ENCODE measurements at places on chromosomes 3 and 15.

DNA sequence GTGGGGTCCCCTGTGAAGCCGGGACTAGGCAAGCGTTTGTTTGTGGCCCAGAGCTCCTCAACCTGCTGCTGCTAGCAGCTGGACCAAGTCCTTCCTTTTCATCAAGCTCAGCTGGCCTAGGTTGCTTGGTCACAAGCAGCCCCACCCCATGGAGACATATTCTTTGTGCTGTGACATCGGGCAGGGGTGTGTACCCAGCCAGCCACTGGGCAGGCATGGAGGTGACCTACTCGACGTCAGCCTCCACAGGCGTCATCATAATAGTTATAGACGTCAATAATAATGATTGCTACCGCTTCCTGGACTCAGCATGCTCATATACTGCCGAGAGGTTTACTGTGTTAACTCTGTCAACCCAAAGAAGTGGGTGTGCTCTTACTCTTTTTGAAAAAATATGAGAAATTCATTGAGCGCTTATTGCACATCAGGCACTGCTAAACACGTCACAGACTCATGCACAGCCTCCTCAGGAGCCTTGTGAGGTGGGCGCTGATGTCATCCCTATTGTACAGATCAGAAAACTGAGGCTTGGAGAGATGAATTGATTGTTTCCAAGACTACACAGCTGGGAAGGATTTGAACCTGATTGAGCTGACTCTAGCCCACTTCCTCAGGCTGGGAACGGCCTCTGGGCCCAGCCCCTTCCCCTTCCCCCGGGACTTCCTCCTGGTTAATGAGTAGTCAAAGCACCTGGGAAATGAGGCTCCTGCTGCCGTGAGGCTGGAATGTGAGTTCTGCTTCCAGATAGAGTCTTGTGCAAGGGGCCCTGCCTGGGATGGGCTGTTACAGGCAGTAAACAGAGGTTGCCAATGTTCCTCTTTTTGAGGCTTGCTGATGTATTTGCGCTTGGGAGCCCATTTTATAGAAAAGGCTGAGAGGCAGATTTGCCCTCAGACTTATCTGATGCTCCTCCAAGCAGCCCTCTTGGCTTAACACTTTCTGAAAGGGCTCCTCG is 16.2 kb downstream of the SLC6A6 start:
- no peak for DNase-seq

DNA sequence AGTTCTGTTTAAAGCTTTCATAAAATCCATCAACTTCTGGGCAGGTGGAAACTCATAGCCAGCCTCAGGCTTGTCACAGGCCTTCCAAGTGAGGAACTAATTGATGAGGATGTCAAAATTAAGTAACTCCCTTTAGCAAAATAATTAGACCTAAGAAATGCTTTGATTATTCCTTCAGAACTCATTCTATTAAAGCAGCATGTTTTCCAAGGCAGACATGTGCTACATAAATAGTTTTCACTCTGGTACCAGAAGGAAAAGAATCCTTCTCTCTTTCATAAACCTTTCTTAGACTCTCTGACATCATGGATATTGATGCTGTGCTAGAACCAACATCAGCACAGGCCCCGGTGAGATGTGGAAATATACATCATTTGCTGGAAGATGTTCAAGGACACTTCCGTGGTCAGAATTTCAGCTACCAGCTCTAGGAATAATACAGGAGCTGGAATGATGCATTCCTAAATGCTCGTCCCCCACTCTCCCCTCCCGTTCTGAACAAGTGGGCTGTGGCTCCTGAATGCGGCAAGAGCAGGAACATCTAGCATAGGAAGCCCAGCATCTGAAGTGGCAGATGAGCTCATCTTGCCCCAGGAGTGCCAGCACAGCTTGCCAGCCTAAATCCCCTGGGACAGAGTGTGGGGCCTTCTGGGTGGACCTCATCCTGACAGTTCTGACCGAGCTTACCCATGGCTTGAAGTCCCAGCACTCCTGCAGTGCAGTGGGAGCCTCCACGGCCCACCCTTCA is 82.4 kb downstream of the WWTR1 start:
- peak; percentile 85 for DNase-seq

GRCh38 chr3:146466604-146467003 is 2.8 kb downstream of the PLSCR2 start:
- no peak for DNase-seq

DNA sequence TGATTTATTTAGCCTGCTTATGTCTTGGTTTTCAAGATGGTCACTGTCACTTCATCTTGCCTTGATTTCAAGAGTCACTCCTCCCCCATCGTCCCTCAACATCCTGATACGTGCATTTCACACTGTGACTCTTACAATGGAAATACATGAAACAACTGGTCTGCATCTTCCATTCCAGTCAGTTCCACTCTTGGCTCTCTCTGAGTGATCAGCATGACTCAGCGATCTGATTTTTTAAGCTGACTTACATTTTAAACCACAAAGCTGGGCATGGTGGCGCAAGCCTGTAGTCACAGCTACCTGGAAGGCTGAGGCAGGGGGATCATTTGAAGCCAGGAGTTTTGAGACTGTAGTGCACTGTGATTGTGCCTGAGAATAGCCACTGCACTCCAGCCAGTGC is 271.2 kb upstream of the ROPN1 start:
- DNase-seq: peak; percentile 67

DNA sequence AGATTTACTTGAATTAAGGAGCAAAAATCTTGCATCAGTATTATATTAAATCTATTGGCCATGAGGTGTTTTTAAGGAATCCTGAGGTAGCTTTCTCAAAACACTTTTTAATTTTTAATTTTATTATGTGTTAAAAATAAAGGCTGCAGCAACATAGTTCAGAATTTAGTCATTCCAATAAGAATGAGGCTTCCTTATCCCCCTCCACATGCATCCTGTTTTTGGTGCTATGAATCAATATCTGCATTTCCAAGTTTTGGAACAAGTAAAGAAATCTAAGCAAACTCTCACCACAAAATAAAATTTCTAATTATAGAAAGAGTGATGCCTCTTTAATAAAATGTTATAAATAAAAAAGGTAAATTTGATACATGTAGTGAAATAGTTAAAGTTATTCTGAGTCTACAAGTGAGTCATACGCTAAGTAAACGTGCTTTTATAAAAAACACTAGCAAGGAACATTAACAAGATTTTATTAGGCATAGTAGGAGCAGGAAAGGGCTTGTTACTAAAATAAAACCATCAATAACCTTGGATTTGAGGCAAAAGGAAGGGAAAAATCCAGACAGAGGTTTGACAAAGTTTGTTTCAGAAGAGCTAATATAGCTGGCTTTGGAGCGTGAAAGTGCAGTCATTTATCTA is 1218.0 kb downstream of the NSUN3 start:
- DNase-seq: peak; percentile 13

DNA sequence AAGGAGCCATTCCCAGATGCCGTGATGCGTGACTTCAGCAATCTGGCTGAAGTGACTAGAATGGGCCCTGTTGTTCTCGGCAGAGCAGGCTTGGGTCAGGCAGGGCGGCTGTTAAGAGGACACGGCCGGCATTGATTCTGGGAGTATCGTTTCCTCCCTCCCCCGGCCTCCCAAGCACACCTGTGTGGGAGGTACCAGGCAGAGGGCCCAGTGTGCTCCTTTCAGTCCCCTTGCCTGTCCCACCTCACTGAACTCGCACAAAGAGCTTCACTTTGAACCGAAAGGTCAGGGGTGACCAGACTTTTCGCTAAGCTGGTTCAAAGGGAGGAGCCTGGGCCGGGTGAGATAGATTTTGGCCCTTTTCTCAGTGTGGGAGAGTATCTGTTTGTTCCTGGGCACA is 92.7 kb downstream of the CEMIP start:
- DNase-seq: no peak

DNA sequence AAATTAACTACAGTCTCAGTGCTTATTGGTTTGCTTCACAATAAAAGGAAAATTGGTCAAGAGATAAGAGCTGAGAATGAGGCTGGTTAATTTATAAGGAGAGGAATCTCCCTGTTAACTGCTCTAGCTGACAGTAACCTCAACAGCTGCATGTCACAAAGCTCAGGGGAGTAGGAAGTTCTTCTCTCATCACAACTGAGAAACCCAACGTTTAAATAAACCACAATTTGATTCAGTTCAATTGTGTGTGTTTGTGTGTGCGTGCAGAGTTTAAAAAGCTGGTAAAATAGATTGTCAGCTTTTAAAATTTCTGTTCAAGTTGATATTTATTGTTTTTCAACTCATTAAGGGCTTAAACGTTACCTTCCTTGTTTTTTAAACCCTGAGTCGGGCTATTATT is 3.5 kb upstream of the TGFBR2 start:
- DNase-seq: no peak

DNA sequence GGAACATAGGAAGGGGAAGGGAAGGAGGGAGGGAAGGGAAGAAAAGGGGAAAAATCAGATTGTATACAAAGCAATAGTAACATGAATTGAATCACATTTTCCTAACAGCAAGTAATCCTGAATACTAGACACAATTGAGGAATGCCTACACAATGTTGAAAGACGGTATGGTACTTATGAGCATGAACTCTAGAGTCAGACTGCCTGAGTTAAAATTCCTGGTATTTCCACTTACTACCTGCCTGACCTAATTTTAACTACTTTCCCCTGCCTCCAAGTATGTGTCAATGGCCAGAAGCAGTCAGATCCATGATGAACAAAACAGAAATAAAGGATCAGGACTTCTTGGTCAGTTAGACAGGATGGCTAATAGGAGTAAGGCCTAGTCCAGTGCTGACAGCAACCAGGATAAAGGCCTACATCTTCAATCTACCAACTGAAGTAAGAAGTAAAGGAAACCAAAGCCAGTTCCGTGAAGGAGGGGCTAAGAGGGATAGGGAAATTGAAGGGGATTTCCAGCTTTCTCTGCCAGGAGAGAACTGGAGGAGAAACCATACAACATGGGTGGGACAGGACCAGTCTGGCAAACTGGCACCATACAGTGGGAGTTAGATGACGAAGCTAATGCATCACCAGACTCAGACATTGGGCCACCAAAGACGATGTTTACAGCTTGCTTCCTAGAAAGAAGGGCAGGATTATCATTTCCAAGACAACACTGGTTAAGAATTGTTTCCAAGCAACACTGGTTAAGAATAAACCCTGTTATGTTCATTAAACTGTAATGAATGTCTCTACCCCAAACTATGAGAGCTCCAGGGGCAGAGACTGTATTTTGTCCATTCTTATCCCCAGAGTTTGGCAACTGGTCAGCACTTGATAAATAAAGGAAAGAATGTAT is 151.6 kb upstream of the UBE2E2 start:
- no peak for DNase-seq

GRCh38 chr3:51539291-51539941 is 897 bp downstream of the RAD54L2 start:
- no peak for DNase-seq

DNA sequence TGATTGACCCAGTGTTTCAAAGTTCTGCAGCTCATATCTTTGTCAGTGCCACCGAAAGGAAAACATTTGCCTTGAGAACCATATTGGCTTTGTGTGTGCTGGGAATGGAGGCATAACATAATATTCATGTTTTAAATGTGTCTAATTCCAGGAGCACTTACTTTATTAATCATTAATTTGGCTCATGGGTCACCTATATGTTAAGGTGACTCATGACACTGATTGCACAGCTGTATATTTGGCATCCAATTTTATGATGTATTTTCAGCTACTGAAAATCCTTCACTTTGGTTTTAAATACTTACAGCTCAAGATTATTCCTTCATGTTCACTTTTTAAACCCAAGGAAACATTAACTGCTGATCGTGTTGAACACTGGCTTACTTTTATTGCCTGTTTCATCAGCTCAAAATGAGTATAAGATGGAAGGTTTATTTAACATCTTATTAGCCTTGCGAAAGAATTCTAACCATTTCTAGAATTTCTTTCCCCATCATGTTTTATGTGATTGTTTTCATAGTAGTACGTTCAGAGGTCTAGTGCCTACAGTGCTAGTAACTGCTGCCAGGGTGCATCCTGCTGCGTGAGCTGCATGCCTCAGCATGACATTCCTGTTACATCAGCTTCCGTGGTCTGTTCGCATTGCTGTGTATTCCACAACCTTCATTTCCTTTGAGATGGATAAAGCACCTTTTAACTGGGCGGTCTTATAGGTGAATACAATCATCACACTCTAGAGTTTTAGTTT is 63.7 kb downstream of the LRCH3 start:
- peak; percentile 94 for DNase-seq

DNA sequence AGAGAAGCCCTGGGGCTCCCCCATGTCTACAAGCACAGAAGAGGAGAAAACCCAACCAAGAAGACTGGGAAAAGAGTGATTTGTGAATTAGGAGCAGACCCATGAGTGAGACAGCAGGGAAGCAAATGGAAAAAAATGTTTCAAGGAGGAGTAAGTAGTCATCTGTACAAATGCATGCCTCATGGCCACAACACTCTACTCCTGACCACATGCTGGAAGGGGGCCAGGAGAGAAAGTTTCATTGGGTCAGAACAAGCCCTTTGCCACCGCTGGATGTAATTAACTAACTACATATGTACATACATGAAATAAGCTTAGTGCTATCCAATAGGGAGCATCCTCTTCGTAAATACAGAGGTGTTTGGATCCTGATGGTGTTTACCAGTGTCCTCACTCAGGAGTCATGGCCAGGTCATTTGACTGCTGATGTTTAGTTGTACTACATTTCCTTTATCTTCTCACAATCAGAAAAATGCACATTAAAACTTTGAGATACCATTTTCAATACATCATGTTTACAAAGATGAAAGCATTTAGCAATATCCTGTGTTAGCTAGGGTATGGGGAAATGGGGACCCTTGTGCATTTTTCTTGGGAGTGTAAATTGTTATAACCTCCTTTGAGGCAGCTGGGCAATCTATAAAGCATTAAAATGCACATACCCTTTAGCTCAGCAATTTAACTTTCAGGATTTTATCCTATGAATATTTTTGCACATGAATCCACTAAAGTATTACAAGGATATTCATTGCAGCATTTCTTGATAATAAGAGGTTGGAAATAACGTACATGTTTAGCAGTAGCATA is 27.1 kb downstream of the CLRN1 start:
- DNase-seq: peak; percentile 77

GRCh38 chr3:86856711-86857110 is 134.2 kb downstream of the VGLL3 start:
- no peak for DNase-seq
